Amygdala (tissue), 56 donors: ENCODE measurements at places on chromosomes 2 and 18.

GRCh38 chr18:5585653-5586052, 41.9 kb upstream of the EPB41L3 start:
- no peak for DNase-seq

DNA sequence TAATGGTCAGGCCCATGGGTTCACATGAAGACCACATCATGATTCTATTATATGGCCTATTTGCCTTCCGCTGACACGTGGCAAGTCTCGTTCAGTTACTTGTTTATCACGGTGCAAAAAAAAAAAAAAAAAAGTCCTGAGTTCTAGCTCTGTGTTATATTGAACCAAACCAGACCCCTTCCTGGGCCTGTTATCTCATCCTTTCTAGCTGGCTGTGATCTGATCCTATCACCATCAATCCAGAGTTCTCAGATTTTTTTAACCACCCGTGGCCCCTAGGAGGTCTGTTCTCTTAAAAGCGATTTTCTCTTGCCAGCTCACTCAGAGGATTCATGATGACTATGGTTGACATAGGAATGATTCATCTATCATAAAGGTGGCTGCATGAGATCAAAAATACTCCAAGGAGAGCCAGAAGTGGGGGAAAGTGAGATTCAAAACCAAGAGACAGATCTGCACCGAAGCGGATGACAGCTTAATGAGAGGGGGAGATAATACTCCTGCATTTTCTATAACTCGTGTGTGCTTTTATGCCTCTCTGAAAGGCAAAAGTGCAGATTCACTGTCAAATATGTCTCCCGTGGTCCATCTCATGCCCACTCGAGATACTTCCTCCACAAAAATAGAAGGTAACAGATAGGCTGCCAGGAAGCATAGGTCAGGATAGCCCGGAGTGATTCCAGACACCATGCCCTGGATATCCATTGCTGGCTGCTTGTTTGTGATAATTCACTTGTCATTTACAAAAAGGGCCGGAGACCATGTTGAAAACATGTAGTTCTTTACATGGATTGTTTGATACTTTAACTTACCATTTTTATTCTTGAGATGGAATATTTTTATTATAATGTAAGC, 505.7 kb upstream of the KLHL29 start:
- DNase-seq: no peak

- DNase-seq: no peak
Measured at GRCh38 chr2:45000341-45000901, 8.8 kb downstream of the SIX2 start.

GRCh38 chr2:108367561-108368175, 10.1 kb upstream of the SULT1C4 start:
- no peak for DNase-seq

DNA sequence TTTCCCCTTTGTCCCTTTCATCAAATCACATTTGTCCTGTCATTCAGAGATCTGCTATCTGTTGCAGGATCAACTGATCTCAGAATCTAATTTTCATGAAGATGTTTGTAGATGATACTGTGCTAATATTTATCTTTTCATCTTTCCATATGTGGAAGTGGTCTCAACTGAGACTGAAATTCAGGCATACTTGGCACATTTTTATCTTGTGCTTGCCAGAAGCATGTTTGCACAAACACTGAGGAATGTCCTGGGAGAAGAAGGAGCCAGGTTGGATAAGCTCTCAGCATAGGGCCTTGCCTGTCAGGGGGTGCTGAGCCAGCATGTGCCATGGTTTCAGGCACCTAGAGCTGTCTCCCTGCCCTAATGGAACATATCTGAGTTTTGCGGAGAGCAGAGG, 24.5 kb upstream of the MMADHC start:
- DNase-seq: no peak
